T-helper 2 cell (primary cell): ENCODE measurements at places on chromosomes 11 and 22.

GRCh38 chr22:40618400-40618799 lies 18.1 kb downstream of the MRTFA start:
- no peak for DNase-seq

- no peak for DNase-seq
These were observed 264.8 kb downstream of the INSC start for GRCh38 chr11:15379483-15379882.

DNA sequence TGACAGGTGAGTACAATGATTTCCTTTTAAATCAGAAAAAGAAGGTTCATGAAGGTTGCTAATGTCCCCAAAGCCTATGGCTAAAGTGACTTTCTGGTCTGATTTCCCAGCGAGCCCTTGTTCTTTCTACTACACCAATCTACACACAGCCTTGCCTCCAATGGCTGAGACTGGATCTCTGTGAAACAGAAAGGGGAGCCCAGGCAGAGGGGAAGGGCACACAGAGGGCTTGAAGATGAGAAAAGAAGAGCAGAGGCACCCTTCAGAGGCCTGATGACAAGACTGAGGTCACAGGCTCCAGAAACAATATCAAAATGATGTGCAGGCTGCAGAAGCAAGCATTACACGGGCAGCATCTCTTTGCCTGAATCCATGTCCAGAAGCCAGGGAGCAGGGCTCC lies 1.5 kb downstream of the SYN3 start:
- no peak for DNase-seq

GRCh38 chr11:63793161-63793560 lies 20.1 kb upstream of the SPINDOC start:
- no peak for DNase-seq

- peak; percentile 3 for DNase-seq
These were observed 657 bp downstream of the IGHMBP2 start for GRCh38 chr11:68904248-68904847.
